ENCODE measurements at places on chromosomes 1 and 21.
A peak's percentile ranks its signal among the peaks of the same experiment; 100 is the strongest.

DNA sequence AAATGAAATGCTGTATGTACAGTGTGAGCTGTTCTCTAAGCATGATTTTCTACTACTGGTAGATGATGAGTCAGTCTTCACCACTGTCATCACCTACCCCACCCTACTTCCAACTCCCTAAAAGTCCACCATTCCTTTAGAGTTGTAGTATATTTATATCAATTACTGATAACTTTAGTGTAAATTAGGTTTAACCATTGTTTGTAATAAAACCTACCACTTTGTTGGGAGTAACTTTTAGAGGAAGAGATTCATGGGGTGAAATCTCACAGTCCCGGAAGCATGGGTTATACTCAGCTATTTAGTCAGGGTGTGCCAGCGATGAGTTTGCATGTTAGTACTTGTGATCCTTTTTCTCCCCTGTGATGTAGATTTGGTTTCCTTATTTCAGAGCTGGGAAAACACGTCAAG lies 17.1 kb downstream of the MORC3 start:
- H3K36me3 ChIP-seq = no peaks in the 10 kb centered on the region
- peaks cover 4% of the 10 kb centered on the region for H3K4me1 ChIP-seq
- H3K4me3 ChIP-seq = no peak overlapping the region
- H3K27me3 ChIP-seq = no peaks in the 10 kb centered on the region
- DNase-seq = no peak

DNA sequence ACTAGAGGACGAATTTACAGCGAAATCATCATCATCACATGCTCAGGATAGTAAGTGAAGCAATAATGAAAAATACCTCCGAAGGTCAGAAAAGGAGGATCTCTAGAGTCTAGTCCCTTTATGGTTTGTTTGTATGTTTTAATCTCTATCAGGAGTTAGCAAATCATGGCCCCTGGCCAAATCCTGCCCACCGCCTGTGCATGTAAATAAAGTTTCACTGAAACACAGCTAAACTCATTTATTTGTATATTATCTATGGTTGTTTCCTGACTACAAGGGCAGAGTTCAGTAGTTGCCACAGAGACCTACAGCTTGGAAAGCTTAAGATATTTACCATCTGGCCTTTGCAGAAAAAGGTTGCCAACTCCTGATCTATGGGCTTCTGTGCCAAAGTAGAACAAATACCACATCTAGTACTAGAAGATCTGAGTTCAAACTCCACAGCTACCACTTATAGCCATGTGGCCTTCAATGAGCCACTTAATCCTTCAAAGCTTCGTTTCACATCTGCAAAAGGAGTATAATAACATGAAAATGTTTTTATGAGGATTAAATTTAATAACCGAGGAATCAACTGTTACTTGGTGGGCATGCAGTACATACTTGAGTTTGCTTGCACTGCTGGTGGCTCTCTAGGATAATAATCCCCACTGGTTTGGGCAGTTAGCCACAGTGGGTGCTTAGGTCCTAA lies 94.0 kb upstream of the KIF26B start:
- H3K36me3 ChIP-seq = no peaks in the 10 kb centered on the region
- no peak for DNase-seq
- H3K27ac ChIP-seq = no peak overlapping the region
- H3K4me3 ChIP-seq = no peak overlapping the region
- H3K27me3 ChIP-seq = no peaks in the 10 kb centered on the region

- DNase-seq = no peak
- no peak overlapping the region for H3K27ac ChIP-seq
- H3K4me3 ChIP-seq = peak overlapping the region; percentile 88
Observed at GRCh38 chr1:145886390-145886789, 724 bp upstream of the ANKRD35 start.

GRCh38 chr1:36851595-36851994 lies 182.7 kb downstream of the GRIK3 start:
- no peaks in the 10 kb centered on the region for H3K36me3 ChIP-seq
- no peak overlapping the region for H3K4me3 ChIP-seq
- H3K27me3 ChIP-seq = no peaks in the 10 kb centered on the region
- no peak overlapping the region for H3K27ac ChIP-seq

DNA sequence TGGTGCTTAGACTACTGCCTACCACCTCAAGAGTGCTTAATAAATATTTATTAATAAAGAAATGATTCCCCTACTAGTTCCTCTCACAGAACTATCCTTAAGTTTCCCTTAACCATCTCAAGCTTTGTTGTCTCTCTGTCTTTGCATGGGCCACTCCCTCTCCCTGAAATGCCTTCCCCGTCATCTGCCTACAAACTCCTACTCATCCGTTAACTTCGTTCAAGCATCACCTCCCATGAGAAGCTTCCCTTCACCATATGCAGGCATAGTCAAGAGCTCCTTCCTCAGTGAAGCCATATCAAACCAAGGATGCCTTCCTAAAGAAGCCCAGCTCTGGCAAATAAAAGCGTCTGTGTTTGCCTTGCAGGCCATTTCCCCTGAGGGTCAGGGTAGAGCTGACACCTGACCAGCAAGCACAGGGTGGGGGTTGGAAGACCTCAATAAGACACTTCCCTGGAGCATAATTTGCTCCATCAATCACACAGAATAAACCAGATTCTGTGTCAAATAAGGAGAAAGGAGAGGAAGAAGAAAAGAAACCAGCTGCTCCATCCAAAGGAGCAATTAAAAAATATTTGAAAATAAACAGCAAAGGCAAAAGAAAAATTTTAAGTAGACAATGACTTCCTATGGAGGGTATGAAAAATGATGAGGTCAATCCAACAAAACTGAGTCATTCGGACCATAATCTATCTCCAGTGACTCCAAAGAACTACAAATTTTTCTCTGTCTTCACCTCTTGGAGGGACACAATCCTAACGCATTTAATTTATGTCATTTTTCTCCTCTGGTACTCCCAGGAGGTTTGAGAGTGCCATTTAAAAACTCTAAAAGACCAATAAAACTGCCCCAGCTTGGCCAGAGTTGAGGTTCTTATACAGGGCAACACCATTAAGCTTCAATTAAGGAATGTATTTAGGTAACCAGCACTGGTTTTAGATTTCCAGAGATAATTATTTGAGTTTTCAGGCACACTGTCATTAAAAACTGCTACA lies 303.6 kb downstream of the KCNH1 start:
- DNase-seq = no peak
- no peak overlapping the region for H3K4me3 ChIP-seq
- no peak overlapping the region for H3K27ac ChIP-seq
- no peaks in the 10 kb centered on the region for H3K36me3 ChIP-seq

- DNase-seq = no peak
- no peaks in the 10 kb centered on the region for H3K27me3 ChIP-seq
- no peak overlapping the region for H3K27ac ChIP-seq
- H3K4me3 ChIP-seq = no peak overlapping the region
- H3K36me3 ChIP-seq = no peaks in the 10 kb centered on the region
Observed at GRCh38 chr1:98557895-98558294, 103.6 kb upstream of the SNX7 start.

DNA sequence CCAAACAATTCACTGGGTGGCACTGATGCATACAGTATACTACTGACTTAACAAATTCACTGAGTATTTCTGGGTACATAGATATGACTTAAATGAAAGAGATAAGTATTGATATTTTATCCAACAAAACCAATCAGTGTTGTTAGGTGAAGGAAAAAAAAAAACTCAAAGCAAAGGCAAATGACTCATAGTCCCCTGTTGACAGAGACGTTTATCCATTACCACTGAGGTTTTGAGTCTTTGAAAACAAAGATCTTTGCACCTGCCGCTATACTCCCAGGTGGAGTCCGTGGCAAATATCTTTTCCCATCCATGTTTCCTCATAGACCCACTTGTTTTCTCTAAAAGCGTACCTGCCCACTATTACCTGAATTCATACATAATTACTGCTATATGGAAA lies 18.4 kb downstream of the DYNLT5 start:
- DNase-seq = no peak
- no peak overlapping the region for H3K27ac ChIP-seq
- H3K4me1 ChIP-seq = no peaks in the 10 kb centered on the region
- no peak overlapping the region for H3K4me3 ChIP-seq
- no peaks in the 10 kb centered on the region for H3K27me3 ChIP-seq
